ENCODE measurements at places on chromosomes 11 and 22.

DNA sequence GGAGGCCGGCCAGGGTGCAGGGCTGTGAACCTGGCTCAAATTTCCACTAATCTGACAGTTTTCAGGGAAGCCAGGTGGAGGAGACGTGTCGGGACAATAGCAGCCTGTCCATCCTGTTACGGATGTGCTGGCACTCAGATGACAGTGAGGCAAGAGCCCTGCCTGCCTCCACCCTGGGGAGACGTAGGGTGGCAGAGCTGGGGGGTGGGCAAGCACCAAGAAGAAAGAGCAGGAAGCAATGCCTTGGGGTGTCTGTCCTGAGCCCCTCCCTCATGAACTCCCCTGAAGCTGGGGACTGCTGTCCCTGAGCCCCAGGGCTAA, 10.0 kb upstream of the TRIM29 start:
- no peak for DNase-seq

DNA sequence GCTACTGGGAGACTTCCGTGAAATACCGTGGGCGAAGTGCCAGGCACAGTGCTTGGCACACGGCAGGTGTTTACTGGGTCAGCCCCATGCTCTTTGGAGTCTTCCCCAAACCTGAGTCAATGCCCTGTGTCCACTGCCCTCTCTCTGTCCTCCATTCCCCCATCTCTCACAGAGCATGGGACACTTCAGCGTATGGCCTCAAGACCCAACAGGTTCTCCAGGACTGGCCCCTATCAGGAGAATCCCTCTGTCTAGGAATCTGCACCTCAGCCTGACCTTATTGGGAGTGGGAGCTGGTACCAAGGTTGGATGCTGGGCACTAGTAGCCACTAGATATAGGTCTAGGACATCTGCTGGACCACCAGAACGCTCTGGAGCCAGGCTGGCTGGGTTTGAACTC, 67.2 kb upstream of the LMO1 start:
- no peak for DNase-seq

DNA sequence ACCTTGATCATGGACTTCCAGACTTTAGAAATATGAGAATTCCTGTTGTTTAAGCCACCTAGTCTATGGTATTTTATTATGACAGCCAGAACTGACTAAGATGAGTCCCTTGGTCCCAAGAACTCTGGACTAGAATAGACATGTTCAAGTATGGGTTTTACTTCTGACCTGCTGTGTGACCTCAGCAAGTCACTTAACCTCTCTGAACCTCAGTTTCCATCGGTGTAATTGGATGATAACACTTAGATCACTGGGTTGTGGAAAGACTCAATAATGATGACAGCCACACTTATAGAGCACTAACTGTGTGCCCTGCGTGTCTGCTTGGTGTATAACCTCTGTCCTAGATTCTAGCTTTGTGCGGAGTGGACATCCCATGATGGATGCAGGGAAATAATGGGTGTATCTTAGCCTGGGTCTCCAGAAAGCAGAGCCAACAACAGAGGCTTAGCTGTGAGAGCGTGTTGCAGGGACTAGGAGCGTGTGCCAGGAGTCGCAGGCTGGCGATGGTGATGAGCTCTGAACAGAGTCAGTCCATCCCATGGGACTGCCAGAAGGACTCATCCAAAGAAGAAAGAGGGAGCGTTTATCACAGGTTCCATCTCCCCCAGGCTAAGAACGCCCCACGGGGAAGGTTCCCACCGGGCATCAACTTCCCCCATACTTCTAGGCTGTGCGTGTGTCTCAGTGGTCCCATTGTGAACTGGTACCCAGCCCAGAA, 93.2 kb upstream of the TP53I11 start:
- DNase-seq, result no peak

DNA sequence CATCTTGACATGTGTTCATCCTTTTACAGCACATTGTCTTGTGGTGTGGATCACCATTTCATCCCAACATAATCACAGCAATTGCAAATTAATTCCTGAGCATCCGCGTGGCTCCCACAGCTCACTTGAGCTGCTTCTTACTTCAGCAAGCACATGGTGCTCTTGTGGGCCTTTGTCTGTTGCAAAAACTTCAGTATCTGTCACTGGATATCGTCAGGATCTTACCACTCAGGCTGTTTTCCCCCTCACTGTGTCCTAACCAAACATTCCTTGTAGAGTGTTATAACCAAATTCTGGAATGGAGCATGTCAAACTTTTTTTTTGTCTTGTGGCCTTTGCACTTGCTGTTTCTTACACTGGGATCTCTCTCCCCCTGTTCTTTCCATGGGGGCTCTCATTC, 683.1 kb upstream of the ARHGAP42 start:
- DNase-seq, result peak; percentile 17

DNA sequence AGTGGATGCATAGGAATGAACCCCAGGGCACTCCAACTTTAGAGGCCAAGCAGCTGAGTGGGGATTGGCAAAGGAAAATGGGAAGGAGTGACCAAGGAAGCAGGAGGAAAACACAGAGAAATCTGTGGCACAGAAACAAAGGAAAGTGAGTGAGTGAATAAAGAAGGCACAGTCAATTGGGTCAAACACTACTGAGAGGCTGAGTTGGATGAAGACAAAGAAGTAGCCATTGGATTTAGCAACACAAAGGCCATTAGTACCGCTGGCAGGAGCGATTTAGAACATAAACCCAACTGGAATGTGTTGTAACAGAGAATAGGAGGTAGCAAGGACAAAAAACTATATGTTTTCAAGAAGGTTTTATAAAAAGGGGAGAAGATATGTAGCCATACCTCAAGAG, 6.6 kb upstream of the NXPE1 start:
- no peak for DNase-seq

DNA sequence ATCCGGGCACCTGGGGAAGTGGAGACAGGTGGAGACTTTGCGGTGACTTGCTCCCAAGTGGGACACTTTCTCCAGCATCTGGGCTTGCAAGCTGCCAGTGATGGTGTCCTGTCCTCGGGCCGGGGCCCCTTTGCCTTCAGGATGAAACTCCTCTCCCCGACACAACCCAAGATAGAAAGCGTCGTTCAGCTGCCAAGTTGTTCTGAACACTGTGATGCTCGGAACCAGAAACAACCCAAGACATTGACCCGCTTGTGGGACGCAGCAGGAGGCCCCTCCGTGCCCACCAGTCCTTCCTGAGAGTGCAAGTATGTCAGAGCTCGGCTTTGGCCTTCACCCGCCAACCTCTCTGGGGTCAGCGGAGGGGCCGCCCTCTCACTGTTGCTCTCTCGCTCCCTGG, 31.3 kb downstream of the LINC01488 start:
- DNase-seq, result no peak

GRCh38 chr22:49687786-49688515, 139.7 kb downstream of the BRD1 start:
- DNase-seq, result no peak

GRCh38 chr11:34476849-34477248, 36.7 kb downstream of the ELF5 start:
- DNase-seq, result no peak

- DNase-seq, result no peak
Observed at GRCh38 chr11:94675239-94675638, 92.9 kb upstream of the AMOTL1 start.

- DNase-seq, result no peak
Observed at GRCh38 chr11:126718276-126718675, 282.3 kb downstream of the KIRREL3 start.

DNA sequence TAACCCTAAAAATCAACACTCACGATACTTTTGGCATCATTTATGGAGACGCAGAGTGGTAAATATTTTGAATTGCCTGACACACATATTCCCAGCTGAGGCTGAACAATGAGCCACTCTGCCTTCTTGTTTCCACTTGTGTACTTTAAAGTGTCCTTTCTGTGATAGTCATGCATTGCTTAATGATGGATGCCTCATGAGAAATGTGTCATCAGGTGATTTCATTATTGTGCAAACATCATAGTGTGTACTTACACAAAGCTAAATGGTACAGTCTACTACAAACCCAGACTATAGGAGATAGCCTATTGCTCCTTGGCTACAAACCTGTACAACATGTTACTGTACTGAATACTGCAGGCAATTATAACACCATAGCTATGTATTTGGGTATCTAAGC, 44.2 kb downstream of the MRE11 start:
- DNase-seq, result no peak

DNA sequence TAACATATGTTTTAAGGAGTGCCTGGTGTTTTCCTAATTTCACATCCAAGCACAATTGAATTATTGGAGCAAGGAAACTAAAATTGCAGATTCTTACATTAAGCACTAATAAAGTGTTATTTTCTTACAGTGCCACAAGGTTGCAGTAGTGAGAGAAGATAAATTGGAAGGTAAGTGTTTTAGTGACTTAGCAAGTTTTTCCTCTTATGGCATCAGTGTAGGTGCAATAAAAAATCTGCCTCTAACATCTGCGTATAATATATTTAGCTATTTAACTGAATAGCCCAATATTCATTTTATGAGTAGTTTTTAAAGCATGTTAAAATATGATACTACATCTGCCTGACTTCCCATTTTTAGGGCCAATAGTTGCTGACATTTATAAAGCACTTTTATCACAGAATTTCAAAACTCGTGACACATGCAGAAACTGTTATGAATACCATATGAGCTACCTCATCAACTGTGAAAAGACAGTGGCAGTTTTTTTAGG, 19.0 kb downstream of the POLD3 start:
- DNase-seq, result peak; percentile 74

DNA sequence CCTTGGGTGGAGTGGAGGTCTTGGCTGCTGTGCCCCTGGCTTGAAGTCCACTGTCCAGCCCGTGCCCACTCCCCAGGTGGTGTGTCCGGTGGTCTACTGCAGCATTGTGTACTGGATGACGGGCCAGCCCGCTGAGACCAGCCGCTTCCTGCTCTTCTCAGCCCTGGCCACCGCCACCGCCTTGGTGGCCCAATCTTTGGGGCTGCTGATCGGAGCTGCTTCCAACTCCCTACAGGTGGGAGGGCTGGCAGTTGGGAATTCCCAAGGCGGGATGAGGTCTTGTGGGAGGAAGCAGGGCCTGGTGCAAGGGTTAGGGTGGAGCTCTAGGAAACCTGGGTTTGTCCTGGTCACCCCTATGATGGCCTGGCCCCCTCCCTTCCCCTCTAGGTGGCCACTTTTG, 8.4 kb upstream of the NLRX1 start:
- no peak for DNase-seq

GRCh38 chr11:63165706-63166310, 21.8 kb upstream of the SLC22A24 start:
- no peak for DNase-seq

DNA sequence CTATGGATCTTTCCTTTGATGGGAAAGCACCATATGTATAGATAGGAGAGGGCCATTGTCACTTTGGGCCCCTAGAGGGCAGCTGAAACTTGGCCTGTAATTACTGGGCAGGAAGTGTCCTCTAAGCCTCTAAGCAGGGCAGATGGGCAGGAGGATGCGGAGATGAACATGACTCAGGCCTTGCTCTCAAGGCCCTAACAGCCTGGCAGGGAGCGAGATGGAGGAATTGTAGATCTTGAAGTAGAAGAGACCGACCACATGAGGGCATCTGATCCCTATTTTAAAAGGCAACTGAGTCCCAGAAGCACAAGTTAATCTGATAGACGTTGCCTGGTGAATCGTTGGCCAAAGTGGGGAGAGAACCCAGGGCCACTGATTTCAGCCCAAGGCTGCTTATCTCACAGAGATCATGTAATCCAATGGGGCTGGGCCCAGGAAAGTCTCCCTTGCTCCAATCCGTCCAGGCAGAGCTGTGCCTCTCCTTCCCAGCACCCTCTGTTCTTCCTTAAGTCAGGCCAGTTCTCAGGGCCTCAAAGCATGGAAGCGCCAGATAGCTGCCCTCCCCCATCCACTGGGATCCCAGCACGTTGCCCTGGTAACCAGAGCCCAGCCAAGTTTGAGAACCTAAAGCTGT, 2.5 kb upstream of the SEPTIN3 start:
- DNase-seq, result peak; percentile 91

- DNase-seq, result no peak
Observed at GRCh38 chr11:35228328-35228725, 89.4 kb downstream of the CD44 start.

- no peak for DNase-seq
Observed at GRCh38 chr11:80846442-80846841, 1405.6 kb upstream of the TENM4 start.

- peak; percentile 75 for DNase-seq
Observed at GRCh38 chr11:44731685-44732430, 5.1 kb downstream of the TSPAN18 start.

Measured in umbilical cord (tissue), 2 donors.